CD4-positive, alpha-beta T cell treated with Interleukin-17A for 1 hour (primary cell): ENCODE measurements at places on chromosomes 3 and 15.

- no peak for DNase-seq
These were observed 64.5 kb downstream of the SMAD6 start for GRCh38 chr15:66766282-66767230.

DNA sequence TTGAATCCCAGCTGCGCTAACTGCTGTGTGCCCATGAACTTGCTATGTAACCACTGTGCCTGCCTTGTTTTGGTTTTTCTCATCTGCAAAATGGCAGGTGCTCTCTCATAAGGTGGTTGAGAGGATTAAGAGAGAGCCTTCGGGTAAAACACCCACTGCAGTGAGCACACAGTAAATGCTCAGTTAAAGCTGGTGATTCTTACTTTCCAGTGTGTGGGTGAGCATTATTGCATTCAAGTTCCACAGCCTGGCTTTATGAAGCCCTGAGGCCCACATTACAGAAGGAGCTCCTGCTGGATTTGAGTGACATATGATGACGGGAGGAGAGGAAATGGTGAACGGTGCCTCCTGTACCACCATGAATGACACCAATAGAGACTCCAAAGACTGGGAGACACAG lies 83.5 kb upstream of the SEC13 start:
- no peak for DNase-seq

- no peak for DNase-seq
These were observed 11.0 kb downstream of the TSPAN3 start for GRCh38 chr15:77059786-77060361.

DNA sequence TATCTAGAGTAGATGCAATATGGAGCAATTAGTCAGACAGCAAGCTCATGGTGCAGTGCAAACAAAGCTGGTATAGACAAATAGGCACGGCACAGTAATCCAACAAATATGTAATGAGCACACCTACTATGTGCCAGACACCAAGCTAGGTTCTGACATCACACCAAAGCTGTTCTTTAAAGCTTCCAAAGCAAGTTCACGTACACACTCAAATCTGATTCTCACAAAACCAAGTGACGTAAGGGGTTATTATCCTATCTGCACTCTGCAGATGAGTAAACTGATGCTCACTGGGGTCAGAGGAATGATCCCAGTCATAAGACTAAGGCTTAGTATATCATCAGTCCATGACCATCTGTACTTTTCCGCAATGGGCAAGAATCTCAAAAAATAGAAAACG lies 27.8 kb upstream of the LIPC start:
- DNase-seq: no peak

- no peak for DNase-seq
These were observed 58.0 kb upstream of the HERC1 start for GRCh38 chr15:63891768-63892133.

DNA sequence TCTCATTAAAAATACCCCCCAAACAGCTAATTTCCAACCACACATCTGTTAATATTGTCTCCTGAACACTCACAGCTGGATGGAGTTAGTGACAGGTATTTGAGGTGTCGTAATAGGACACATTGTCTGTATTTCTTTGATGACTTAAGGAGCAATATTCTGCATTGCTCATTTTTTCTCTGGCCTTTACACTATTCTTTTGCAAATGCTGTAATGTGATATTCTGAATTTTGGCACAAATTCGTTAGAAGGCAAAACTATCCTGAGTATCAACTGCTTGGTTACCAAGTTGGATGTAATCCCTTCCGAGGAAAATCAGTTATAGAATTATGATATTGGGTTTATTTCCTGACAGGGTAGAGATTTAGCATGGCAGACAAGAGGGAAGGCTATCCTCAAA lies 1030.2 kb downstream of the MCTP2 start:
- no peak for DNase-seq

DNA sequence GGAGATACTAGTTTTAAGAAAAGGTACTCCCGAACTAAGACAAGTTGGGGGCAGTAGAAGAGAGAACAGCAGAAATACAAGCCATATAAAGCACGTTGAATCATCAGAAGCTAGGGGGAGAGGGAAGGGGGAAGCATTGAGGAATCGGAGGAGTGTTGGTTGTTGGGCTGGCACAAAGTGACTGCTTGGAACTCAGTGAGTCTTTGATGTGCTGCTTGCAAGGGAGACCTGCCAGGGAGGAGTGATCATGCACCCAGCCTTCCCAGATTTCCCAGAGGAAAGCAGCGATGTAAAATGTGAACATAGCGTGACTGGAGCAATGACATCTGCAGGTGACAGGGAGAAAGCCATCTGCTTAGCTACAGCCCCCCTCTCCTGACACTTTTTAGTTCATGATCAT lies 192.4 kb upstream of the IL12A start:
- DNase-seq: no peak

- no peak for DNase-seq
These were observed 78.2 kb upstream of the RASGRP1 start for GRCh38 chr15:38642689-38643270.

DNA sequence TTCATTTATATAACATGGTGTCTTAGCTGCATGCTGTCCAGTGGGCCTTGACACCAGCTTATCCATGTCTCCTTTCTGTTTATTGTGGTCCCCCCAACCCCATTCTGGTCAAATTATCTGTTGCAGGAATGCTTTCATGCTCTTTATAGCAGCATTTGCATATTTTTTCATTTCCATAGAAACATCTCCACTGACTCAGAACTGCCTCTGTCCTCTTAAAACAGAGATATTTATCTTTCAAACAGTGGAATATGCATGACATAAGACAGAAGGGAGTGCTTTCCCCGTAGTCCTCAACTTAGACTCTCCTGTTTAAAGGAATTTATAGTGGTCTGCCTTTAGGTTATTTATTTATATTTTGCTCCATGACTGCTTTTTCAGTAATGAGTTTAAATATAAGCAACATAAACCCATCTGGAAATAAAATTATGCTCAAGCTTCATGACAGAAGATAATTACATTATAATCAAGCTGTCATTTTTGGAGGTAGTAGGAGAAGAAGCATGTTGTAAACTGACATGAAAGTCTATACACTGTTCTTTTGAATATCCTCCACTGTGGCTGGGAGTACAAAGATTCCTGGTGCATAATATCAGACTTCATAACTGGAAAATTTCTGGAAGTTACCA lies 179.5 kb upstream of the CD96 start:
- DNase-seq: no peak

GRCh38 chr3:57652203-57652602 lies 40.7 kb downstream of the DENND6A start:
- no peak for DNase-seq

DNA sequence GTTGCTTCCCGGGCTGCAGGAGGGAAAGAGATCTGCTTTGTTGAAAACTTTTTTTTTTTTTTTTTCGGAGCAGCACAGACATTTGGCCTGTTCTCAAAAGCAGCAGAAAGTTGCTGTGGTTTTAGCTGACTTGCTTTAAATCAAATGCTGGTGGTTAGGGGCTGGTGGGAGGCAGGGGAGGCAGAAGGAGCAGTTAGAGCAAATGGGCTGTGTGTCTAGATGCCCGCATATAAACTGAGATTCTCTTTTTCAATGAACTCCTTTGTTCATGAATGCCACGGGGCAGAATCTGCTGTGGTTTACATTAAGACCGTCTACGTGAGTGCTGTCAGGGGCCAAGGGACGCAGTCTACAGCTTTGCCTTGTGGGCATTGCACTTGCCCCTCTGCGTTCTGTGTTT lies 95.9 kb downstream of the FLNB start:
- no peak for DNase-seq

GRCh38 chr3:127959873-127960272 lies 44.8 kb downstream of the KBTBD12 start:
- no peak for DNase-seq

DNA sequence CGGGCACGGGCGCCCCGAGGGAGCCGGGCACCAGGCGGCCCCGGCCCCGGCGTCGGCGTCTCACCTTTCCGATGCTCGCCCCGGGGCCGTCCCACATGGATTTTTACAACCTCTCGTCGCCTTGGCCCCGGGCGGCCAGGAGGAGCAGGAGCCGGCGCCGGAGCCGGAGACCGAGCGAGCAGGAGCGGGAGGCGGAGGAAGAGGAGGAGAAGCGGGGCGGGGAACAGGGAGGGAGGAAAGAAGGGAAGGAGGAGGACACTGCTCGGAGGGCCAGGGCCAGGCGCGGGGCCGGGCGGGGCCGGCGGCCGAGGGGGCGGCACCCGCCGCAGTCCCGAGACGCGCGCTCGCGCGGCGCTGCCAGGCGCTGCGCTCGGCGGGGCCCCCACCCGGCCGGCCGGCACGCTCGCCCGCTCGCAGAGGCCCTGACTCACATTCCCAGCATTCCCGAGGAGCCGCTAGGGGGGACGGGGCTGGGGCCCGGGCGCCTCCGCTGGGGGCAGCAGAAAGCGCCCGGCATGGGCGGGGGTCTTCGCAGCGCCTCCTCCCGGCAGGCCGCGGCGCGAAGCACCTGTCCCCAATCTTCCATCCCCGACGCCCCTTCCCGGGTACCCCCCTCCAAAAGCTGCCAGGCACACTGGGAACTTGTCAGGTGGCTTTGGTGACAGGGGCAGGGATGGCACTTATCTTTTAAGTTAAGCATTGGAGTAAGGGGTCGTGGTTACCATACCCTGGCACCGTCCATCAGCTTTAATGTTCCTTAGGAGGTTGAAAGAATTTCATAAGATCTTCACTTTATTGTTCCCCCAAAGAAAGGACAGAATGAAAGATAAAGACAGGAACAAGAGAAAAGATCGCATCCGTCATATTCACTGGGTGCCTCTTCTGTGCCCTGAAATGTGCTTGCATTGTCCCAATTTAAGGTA lies at the start of gene ERC2:
Gene ERC2, minus strand, starts transcription at position 284 of the 923 bp plus-strand sequence.
- no peak for DNase-seq

DNA sequence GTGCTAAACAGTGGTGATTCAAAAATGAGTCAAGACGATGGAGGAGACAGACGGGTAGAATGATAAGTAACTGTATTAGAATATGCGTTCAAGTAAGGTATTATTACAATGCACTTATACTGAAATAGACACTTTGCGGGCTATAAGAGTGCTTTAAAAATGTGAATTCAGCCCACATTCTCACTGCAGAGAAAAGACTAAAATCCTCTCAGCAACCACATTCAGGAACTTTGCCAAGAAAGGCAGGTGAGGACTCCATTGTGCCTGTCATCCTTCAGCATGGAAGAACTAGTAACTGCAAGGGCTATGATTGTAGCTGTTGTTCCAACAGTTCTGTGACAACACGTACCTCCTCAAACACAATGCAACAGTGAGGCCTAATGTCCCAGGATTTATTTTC lies 272.0 kb downstream of the RORA start:
- no peak for DNase-seq

- no peak for DNase-seq
These were observed 78.3 kb downstream of the RSL24D1 start for GRCh38 chr15:55118344-55118870.

DNA sequence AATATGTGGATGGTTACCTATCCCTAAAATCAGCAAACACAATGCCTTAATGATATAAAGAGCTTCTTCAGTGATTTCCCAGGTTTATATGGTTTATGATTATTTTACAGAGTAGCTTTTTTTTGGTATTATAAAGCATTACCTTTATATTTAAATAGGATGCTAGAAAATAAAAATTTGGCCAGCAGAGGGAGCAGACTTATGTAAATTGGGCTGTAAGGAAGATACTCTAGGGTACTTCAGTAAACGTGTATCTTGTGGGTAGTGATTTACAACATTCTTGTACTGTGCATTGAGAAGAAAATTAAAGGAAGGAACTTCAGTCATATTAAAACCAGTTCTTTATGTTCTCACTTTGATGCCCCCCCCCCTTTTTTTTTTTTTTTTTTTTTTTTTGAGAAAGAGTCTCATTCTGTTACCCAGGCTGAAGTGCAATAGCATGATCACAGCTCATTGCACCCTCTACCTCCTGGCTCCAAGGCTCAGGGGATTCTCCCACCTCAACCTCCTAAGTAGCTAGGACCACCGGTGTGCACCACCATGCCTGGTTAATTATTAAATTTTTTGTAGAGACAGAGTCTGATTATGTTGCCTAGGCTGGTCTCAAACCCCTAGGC lies 167.9 kb downstream of the BBX start:
- DNase-seq: peak; percentile 62

GRCh38 chr15:25761971-25762662 lies 101.0 kb downstream of the ATP10A start:
- peak; percentile 4 for DNase-seq

GRCh38 chr3:43041517-43041916 lies 62.4 kb downstream of the GASK1A start:
- DNase-seq: no peak

- DNase-seq: no peak
These were observed 10.8 kb upstream of the RARRES1 start for GRCh38 chr3:158742871-158743663.

DNA sequence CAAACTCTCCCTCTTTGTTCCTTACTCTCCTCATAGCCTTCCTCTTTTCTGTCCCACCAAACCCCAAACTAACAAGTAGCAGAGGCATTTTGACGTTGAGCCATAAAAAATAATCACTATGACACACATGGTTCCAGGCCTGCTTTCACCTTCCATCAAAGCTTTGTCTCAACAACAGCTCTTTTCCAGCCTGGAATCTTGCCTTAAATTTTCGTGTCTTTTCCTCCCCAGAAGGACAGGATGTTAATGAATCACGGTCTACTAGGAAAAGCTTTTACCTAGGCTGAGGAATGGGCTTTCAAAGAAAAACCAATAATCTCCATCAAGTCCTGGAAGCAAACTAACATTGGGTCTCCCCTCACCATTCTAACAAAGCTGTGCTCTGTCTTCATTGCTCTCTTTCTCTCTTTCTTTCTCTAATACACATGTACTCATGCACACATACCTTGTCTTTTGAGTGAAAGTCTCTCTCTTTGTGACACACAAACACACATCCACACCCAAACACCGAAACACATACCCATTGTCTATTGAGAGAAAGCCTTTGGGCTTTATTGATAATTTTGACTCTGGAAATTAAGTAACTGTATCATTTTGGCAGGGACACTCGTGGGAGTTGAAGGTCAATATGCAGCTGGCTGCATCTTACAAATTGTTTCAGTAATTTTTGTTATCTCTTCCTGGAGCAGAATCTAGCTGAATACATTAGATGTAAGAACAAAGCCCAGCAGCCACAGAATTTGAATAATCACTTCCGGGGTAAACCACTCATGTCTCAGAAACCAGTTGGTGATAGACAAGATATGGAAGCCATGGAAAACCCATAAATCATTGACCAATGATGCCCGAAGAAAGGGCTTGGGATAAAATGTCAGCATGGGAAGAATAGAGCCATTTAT lies 107.4 kb upstream of the SLC4A7 start:
- DNase-seq: peak; percentile 39

DNA sequence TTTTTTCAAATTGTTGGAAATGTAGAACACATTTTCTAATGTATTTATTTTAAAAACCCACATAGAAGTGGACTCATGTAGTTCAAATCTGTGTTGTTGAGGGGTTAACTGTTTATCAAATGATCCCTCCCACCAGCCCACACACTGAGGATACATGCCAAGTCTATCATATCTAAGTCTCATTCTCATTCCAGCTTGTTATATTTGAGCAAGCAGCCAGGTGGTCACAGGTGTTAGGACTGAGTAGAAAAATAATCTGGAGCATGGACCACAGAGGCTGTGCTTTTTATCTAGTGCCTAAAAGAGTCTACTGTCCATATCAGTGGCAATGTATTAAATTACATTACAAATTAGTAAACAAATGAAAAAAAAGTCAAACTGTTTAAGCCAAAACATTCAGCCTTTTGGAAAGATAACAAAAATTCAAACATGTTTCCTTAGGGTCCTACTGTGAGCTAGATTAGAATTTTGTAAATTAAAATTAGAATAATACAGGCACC lies 20.7 kb upstream of the SPESP1 start:
- no peak for DNase-seq
